ENCODE measurements at places on chromosomes 12 and 14.

- no peak for DNase-seq
These were observed 126.1 kb downstream of the PELI2 start for GRCh38 chr14:56244138-56244789.

DNA sequence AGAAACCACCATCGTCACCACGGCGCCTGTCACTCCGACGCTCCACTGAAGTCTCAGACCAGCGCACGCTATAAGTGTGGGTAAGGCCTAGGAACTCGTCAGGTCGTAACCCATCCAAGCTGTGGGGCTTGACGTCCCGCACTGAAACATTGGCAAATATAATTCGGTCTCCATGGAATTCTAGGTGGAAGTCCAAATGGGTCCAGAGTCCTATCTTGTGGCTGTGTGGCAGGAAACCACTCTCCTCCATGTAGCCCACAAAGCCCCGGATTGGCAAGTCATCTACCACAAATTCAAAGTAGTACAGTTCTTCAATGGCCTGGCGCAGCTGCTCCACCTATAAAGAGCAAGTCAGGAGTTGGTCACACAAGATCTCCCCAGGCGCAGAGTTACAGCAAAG is 2.3 kb downstream of the TM9SF1 start:
- DNase-seq, result no peak

DNA sequence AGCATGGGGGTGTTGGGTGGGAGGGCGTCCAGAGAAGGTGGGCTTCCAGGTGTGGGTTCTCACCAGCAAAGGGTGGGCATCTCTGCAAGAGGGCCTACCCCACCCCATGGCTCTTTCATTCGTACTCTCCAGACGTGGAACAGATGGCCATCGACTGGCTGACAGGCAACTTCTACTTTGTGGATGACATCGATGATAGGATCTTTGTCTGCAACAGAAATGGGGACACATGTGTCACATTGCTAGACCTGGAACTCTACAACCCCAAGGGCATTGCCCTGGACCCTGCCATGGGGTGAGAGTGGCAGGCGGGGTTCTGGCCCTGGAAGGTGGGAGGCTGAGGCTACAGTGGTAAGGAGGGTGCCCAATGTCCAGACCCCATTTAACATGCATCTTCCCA is 6.7 kb upstream of the LRP1-AS start:
- DNase-seq, result no peak

DNA sequence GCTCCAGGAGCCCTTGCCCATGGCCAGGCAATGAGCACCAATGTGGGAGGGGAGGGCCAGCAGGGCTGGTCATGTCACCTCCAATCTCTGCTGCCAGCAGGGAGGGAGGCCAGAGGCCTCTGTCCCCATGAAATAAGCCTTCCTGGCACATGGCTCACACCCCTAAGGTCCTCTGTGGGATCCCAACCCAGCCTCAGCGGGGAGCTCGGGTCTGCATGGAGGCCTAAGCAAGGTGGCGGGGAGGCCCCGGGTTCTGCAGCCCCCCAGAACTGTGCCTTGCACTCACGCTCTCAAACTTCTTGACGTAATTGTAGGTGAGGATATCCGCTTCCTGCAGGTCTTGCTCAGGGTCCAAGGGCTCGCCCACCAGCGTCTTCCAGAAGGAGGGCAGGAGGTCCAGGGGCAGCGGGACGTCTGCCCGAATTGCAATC is 41.7 kb downstream of the TRAFD1 start:
- no peak for DNase-seq

- no peak for DNase-seq
These were observed 368.6 kb downstream of the DAD1 start for GRCh38 chr14:22220427-22220826.
